ENCODE measurements at places on chromosomes 1 and 21.
A peak's percentile ranks its signal among the peaks of the same experiment; 100 is the strongest.

DNA sequence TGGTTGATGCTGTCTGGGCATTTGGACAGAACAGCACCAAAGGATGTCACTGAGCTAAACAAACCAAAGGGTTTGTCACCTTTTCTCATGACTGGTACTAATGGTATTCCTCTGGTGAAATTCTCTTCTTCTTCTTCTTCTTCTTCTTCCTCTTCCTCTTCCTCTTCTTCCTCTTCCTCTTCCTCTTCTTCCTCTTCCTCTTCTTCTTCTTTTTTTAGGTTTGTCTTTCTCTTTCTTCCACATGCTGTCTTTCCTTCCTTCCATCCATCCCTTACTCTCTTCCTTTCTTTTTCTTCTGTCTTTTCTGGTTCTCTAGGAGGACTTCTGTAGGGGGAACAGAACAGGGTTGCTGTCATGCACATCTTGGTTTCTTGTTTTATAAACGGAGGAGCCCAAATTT, 9.3 kb upstream of the IGFN1 start:
- DNase-seq = no peak

GRCh38 chr21:35511696-35512162, 462.6 kb upstream of the RUNX1 start:
- no peak for DNase-seq

GRCh38 chr1:201515062-201515750, 8.3 kb upstream of the CSRP1 start:
- DNase-seq = no peak

GRCh38 chr1:41383094-41383852, 22.0 kb downstream of the FOXO6 start:
- DNase-seq = peak; percentile 24

DNA sequence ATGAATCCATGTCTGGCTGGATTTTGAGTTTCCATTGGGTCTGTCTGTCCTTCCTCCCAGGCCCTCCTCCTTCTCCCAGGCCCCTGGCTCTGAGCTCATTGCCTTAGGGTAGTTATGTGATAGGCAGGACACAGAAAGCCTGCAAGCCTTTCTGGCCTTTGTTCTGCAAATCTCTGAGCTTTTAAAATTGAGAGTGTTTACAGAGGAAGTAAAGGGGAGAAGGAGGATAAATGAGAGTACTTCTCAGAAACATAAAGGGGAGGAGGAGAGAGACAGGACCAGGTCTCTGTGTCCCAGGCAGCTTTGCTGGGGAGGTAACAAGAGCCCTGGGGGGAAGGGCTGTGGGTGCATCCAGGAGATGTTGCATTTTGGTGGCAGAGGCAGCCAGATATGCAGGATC, 126.7 kb downstream of the FOXD2 start:
- no peak for DNase-seq

GRCh38 chr21:44382536-44382935, 29.1 kb downstream of the TRPM2 start:
- no peak for DNase-seq

- no peak for DNase-seq
Observed at GRCh38 chr1:41484402-41485241, at the start of gene EDN2. EDN2 (minus strand) TSS chr1:41484683; CDS start chr1:41484601, 82 bp downstream.

DNA sequence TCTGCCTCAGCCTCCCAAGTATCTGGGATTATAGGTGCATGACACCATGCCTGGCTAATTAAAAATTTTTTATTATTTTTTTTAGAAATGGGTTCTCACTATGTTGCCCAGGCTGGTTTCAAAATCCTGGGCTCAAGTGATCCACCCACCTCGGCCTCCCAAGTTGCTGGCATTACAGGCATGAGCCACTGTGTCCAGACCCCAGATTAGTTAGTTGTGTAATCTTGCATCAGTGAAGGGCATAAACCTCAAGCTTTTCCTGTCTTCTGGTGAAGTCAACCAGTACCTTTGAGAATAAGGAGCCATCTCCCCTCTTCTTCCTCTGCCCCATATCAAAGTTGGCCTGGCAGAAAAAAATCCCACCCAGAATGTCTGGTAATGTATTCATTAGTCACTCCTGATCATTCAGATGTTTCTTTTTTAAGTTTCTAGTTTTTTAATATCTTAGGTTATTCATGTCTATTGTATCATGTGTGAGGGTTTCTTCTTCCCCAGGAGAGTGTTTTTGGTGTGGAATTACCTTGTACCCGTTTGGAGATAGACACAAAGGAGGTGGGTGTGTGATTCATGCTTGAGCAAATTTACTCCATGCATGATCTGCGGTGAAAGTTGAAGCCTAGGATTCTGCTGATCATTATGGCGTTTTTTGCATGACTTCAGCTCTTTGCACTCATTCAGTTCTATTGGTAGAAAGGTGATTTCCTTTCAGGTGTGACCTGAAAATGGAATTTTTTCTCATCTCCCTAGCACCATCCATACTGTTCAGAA, 144.0 kb downstream of the FMN2 start:
- DNase-seq = no peak

DNA sequence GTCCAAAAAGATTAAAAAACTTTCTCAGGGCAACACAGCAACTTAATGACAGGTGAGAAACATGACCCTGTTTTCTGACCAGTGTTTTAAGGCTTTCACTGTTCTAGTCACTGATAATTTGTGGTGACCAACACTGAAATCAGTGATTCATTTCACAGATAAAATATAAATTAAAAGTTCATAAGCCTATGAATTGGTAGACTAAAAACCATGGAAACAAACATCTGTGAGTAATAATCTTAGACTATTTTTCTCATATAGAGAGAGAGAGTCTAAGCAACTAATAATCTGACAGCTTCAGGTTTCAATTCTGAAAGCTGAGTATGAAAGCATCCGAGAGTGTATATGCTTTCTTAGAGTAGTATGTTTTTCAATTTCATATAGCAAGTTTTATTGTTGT, 536.9 kb downstream of the ADGRL2 start:
- no peak for DNase-seq

GRCh38 chr1:205374210-205375078, 17.7 kb upstream of the KLHDC8A start:
- no peak for DNase-seq

- DNase-seq = no peak
Observed at GRCh38 chr1:32990887-32991286, 26.3 kb upstream of the RNF19B start.

GRCh38 chr1:30888391-30888790, 20.2 kb downstream of the SDC3 start:
- DNase-seq = no peak

GRCh38 chr1:67342076-67342890, 34.6 kb downstream of the IL12RB2 start:
- DNase-seq = no peak

- DNase-seq = no peak
Observed at GRCh38 chr21:30674312-30674711, 31.6 kb downstream of the KRTAP20-3 start.

DNA sequence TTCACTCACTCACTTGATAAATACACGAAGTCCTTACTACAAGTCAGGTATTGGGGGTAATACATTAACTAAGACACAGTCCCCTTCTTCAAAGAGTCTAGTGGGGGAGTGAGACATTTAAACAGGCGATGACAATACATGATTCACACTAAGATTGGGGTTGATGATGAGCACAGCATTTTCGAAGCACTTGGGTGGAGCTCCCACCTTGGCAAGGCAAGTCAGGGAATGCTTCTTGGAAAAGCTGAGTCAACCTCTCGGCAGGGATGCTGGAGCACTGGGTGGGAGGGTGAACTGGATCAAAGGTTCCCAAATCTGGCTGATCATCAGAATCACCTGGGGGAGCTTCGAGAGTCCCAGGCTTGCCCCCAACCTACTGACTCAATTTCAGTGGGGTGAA, 57.9 kb upstream of the ENAH start:
- no peak for DNase-seq

DNA sequence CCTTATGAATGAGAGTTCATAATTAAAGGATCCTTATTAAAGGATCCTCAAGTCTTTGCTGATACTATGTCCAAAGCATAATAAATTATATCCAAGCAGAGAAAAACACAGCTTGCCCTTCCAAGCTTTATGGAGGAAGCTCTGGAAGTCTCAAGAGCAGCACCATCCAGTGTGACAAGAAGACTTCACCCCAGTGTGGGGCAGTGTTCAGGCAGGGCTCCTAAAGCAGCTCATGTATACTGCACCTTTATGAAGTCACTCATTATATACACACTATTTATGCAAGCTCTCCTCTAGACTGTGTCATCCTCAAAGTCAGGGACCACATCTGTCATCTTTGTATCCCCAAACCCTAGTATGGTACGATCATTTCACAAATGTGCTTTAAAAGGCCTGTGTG, 11.9 kb upstream of the CCN1 start:
- DNase-seq = no peak

DNA sequence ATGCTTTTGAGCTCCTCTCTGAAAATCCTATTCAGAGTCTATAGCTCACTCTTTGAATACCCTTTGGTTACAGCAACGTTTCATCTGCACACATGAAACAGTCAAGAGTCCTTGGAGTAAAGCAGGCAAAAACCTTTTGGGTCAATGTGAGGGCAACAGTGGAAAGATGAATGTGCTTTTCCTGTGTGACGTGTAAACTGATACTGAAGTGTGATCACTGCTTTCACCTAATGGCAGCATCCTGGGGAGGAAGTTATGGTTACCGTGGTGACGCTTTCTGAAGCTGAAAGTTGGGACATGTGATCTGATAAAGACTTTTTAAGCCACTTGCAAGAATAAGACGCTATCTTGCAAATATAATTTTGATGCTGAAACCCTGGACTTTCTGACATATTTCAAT, 160.0 kb downstream of the SEC16B start:
- no peak for DNase-seq

- no peak for DNase-seq
Observed at GRCh38 chr21:14523234-14523633, 22.9 kb downstream of the SAMSN1 start.

DNA sequence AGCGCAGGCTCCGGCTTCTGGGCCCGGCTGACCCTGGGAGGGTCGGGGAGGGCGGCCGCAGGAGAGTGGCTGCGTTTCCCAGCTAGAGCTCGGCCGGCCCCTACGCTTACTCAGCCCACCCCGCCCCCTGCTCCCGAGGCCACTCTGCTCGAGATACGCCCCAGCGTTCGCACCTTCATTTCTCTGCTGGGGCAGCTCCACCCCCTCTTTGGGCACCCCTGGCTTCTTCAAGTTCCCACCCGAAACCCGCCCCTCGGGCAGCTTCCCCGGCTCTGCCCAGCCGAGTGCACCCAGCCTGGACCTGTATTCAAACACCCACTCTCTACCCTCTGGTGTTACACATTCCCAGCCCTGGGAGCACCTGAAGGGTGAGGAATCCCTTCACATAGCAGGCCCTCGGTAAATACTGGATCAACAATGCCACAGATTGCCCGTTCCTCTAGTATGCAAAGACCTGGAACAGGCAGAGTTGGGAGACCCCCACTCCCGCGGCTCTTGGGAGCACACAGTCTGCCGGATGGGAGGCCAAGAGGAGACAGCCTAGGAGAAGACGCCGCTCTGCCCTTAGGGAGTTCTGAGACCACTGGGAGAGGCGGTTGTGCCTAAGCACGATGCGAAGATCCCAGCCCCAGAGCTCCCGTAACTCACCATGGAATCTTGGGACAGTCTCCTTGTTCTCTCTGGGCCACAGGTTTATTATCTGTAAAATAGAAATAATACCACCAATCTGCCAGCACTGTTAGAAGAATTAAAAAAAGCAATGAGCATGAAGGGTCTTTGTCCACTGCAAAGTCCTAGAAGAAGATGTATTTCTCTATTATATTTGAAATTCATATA, 566 bp upstream of the PAQR7 start:
- DNase-seq = no peak

GRCh38 chr1:231046730-231047395, 6.8 kb upstream of the FAM89A start:
- no peak for DNase-seq

DNA sequence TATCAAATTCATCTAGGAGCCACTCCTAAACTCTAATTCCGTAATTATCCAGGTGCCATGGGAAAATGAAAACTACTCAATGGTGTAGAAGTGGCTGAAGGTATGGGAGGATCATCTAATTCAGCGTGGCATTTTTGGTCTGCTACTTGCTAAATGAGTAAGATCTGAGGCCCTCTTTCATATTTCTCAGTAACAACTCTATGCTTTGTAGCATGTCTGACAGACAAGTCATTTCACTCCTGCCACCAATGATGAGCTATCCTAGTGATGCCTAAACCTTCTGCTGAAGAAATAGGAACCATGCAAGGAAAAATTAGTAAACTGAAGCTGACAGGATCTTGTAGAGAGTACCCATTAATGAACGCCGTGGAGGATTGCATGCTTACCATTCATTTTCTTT, 145.3 kb downstream of the NTNG1 start:
- DNase-seq = no peak

- no peak for DNase-seq
Observed at GRCh38 chr1:117657031-117657430, 51.2 kb downstream of the TENT5C start.

Measured in stimulated activated CD4-positive, alpha-beta T cell treated with anti-CD3 and anti-CD28 coated beads, Interleukin-12 subunit alpha, Interleukin-12 subunit beta, amount 100 ng/mL, for 24 hours (primary cell).